ENCODE measurements at places on chromosomes 16 and 17.

- no peak for DNase-seq
Observed at GRCh38 chr16:73019457-73020362, 28.2 kb downstream of the ZFHX3 start.

- DNase-seq = no peak
Observed at GRCh38 chr17:44132275-44132821, 8.9 kb upstream of the HDAC5 start.

GRCh38 chr17:76543826-76544545 lies 4.1 kb downstream of the PRCD start:
- no peak for DNase-seq

GRCh38 chr16:4290236-4290830 lies 17.5 kb upstream of the TFAP4 start:
- DNase-seq = no peak

DNA sequence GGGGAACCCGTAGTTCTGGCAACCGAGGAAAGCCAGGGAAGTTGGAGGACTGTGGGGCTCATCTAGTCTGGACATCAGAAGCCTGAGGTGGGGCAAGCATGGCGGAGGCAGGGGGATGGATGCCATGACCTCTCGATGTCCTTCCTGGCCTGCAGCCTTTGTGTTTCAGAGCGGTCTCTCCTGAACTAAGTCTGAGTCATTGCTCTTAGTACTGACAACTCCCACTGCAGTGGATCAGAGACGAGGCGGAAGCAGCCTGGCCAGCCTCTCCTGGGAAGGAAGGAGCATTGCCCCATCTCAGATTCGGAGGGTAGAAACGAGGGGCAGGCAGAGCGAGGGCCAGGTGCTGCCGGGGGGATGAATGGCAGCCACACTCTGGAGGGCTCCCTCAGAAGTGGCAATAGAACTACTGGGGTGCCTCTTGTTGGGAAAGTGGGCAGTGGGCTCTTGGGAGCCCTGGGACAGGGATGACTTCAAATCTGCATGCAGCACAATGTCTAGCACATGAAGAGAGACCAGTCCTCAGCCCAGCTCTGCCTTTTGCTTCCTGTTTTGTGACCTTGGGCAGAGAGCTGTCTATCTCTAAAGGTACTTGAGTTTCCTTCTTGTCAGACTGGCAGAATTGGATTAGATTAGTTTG lies 3.6 kb upstream of the STAC2 start:
- DNase-seq = no peak

- no peak for DNase-seq
Observed at GRCh38 chr16:58123896-58124600, 5.1 kb downstream of the CFAP20 start.

- DNase-seq = no peak
Observed at GRCh38 chr16:79392081-79392480, 208.5 kb downstream of the MAF start.

- DNase-seq = no peak
Observed at GRCh38 chr16:3044708-3045107, 1.7 kb upstream of the MMP25 start.

- DNase-seq = no peak
Observed at GRCh38 chr16:12763517-12763916, 40.2 kb downstream of the CPPED1 start.

GRCh38 chr16:48317614-48318315 lies 67.4 kb downstream of the SIAH1 start:
- DNase-seq = no peak

Measured in activated naive CD4-positive, alpha-beta T cell (primary cell).